ENCODE measurements at places on chromosomes 2 and 18. TPM values are rescaled to one million over a fixed set of nuclear protein-coding genes. Genes with fewer than 3 reads are reported as not detected.

Gene DPP4
- 0.77 TPM for polyA plus RNA-seq

DNA sequence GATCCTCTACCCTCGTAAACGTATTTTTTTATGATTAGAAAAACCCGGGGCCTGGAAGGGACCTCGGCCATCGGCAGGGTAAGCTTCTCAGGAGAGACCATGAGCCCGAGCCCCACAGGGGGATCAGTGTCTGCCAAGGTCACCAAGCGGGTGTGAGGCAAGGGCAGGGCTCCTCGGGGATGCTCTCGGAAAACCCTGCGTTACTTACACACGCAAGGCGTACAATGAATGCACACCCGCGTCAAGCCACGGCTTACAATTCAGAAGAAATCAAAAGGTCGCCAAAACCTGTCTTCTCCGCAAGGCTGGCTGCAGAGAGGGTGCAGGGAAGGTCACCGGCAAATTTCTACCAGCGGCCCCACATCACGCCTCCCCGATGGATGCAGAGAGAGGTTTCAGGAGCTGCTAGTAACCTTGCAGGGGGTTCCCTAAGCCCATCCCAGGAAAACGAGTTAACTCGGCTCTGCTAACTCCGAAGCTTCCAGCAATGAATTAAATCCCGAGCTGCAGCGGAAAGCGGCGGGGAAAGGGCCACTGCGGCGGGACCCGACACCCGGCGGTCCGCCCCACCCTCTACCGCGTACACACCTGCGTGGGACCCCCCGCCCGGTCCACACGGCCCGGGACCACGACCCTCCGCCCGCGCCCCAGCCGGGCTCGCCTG is 638 bp downstream of the ST3GAL5 start:
- peaks cover 50% of the 10 kb centered on the region for H3K4me1 ChIP-seq
- H3K36me3 ChIP-seq = no peaks in the 10 kb centered on the region
- no peaks in the 10 kb centered on the region for H3K27me3 ChIP-seq
- H3K4me3 ChIP-seq = peak overlapping the region; percentile 98

DNA sequence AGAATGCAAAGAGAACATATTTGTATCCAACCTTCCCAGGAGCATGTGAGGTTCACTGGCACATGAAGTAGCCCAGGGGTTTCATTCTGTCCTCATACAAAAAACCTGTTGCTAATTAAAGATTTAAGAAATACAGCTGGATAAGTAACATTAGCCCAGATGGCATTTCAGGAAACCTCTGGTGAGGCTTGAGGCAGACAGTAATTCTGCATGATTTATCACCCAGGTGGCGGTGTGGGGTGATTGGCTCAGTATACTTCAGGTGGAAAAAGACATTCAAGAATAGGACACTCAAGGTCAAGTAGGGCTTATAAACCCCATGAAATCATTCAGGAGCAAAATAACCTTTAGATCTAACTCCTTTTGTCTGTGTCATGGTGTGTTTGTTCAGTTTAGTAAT is 237.4 kb downstream of the RNF144A start:
- no peaks in the 10 kb centered on the region for H3K36me3 ChIP-seq
- no peak overlapping the region for H3K4me3 ChIP-seq
- no peaks in the 10 kb centered on the region for H3K4me1 ChIP-seq
- no peak for DNase-seq

GRCh38 chr2:128425216-128425615 is 106.5 kb upstream of the HS6ST1 start:
- DNase-seq = no peak
- H3K27me3 ChIP-seq = no peaks in the 10 kb centered on the region
- no peak overlapping the region for H3K4me3 ChIP-seq
- no peaks in the 10 kb centered on the region for H3K36me3 ChIP-seq

Gene IL37
- polyA plus RNA-seq = not detected

Gene TSPYL6
- not detected for polyA plus RNA-seq

DNA sequence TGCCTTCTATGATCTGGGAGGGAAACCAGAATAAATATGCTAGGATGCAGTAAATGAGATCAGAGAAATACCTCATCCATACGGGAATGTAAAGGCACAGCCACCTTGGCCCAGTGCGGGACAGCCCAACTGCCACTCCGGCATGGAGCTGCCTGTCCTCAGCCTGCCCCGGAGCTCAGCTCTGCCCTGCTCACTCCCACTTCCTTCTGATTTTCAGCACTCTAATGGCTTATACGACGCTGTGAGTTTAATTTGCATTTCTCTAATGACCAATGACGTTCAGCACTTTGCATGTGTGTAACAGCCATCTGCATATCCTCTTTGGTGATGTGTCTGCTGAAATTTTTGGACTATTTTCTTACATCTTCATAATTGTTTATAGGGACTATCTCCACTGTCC is 172.5 kb upstream of the RAB6C start:
- H3K4me1 ChIP-seq = no peaks in the 10 kb centered on the region
- no peak overlapping the region for H3K4me3 ChIP-seq
- DNase-seq = no peak
- no peak overlapping the region for H3K27ac ChIP-seq
- H3K36me3 ChIP-seq = no peaks in the 10 kb centered on the region

DNA sequence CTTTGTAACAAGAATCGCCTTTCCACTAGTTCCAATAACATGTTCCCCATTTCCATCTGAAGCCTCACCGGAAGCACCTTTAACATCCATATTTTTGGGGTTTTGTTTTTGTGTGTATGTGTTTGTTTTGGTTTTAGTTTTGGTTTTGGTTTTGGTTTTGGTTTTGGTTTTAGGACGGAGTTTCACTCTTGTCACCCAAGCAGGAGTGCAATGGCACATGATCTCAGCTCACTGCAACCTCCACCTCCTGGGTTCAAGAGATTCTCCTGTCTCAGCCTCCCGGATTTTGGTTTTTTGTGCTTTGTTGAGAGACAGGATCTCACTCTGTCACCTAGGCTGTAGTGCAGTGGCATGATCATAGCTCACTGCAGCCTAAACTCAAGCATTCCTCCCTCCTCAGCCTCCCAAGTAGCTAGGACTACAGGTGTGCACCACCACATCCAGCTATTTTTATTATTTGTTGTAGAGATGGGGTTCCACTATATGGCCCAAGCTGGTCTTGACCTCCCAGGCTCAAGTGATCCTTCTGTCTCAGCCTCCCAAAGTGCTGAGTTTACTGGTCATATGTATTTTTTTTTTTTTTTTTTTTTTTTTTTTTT is 36.3 kb downstream of the TGOLN2 start:
- H3K4me3 ChIP-seq = no peak overlapping the region
- H3K36me3 ChIP-seq = no peaks in the 10 kb centered on the region
- no peaks in the 10 kb centered on the region for H3K27me3 ChIP-seq
- DNase-seq = no peak

Gene DIS3L2
- polyA plus RNA-seq = 28.8 TPM

DNA sequence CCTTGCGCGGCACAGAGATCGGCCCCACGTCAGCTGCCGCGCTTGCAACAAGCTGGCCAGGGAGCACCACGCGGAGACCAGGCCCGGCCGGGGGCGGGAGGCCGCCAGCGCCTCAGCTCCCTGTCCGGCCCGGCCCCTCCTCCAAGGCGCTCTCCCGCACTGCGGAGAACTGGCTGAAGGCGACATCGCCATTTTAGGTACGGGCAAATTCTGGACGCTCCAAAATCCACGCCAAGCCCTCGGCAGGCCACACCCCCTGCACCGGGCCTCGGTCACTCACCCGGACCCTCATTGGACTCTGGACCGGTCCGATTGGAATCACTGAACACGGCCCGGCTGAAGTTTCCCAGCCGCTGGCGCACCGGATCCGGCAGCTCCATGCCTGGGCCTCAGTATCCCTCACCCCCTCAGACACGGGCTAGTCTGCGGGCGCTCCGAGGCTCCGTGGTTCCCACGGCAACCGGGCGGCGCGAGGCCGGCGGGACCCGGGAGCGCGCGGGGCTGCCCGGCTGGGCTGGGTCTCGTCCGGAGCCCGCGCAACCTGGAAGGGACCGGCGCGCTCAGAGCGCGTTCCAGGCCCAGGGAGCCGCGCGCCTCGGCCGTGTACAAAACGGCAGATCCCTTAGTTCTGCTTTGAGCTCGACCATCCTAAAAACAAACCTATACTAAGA is at the start of gene TMEM17:
TMEM17 (minus strand) TSS at position 446 of the 671 bp plus-strand sequence; CDS start at position 380, 66 bp downstream.
- H3K4me3 ChIP-seq = peak within 1 kb of the TSS; percentile 93
- H3K27ac ChIP-seq = peak within 1 kb of the TSS; percentile 93
- H3K27me3 ChIP-seq = no peaks in the 10 kb centered on the region
- H3K36me3 ChIP-seq = no peaks in the 10 kb centered on the region
- peak; percentile 95 for DNase-seq
- peaks cover 7% of the 10 kb centered on the region for H3K4me1 ChIP-seq

- no peaks in the 10 kb centered on the region for H3K36me3 ChIP-seq
- H3K27me3 ChIP-seq = no peaks in the 10 kb centered on the region
- no peak overlapping the region for H3K27ac ChIP-seq
- no peak overlapping the region for H3K4me3 ChIP-seq
- peaks cover 7% of the 10 kb centered on the region for H3K4me1 ChIP-seq
- DNase-seq = no peak
These were observed 2.9 kb upstream of the INSIG2 start for GRCh38 chr2:118085173-118086023.

DNA sequence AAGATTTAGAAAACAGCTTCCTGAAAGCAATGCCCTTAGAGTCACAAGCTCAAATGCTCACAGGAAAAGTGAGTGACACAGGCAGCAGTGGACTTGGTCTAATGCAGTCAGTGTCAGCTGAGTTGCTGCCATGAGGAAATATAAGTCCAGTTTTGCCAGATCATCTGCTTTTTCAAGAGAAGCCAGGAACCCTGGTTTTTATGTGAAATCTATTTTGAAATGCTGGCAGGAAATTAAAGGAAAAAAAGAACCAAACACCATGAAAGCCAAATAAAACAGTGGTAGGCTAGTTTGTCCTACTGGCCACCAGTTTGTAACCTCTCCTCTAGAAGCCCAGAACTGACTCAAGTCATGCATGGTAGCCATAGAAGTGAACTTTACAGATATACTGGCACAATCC is 109.2 kb downstream of the THADA start:
- H3K4me1 ChIP-seq = peaks cover 66% of the 10 kb centered on the region
- H3K27me3 ChIP-seq = no peaks in the 10 kb centered on the region
- H3K27ac ChIP-seq = peak overlapping the region; percentile 66

DNA sequence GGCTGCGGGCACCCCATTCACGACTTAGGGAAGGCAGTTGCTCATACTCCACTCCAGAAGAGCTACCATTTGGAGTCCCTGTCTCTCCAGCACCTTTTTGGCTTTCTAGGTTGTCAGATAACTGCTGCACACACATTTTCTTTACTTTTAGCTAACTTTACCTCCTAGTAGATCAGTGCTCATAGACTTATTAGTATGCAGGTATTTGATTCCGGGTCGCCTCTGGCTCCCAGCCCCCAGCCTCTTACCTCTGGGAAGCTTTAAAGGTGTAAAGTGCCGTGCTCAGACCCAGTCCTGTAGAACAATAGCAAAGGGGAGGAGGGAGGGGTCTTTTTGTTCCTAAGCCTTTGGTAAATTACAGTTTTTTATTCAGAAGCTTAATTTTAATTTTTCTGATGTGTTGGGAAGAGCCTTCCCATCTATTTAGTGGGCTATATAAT is 102.9 kb downstream of the SPTBN1 start:
- peak overlapping the region; percentile 92 for H3K4me3 ChIP-seq
- DNase-seq = no peak
- H3K27me3 ChIP-seq = no peaks in the 10 kb centered on the region
- peak overlapping the region; percentile 91 for H3K27ac ChIP-seq
- no peaks in the 10 kb centered on the region for H3K36me3 ChIP-seq
- H3K4me1 ChIP-seq = peaks cover 75% of the 10 kb centered on the region

DNA sequence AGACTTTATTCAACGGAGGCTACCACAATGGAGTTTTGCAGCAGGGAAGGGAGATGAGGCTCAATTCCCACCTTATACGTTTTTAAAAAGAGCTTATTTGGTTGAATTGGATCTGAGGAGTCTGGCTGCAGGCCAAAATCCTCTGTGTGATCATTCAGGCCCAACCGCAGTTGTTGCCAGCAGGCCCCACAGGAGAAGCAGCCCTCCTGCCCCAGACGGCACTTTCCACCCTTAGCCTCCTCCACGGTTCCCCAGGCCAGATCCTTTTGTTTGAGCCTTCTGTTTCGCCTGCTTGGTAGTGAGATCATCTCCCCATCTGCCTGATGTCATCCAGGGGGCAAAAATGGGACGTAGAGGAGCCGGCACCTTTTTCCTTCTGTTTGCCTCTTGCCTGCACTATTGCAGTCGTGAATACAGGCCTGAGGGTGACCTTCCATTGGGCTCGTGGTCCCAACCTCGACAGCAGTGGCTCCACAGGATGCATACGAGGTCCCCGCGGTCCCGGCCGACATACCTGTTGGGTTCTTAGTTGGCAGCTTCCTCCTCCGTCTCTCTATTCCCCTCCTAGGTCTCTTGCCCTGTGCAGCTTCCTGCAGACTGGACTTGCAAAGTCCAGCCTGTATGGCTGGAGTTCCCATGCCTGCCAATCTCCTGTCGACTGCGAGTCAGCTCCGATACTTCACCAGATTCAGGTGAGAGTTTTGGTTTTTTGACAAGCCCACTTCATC is 9.3 kb upstream of the GPR35 start:
- no peaks in the 10 kb centered on the region for H3K36me3 ChIP-seq
- DNase-seq = peak; percentile 7
- no peak overlapping the region for H3K27ac ChIP-seq
- H3K27me3 ChIP-seq = no peaks in the 10 kb centered on the region
- H3K4me1 ChIP-seq = no peaks in the 10 kb centered on the region

Gene NEU2
- polyA plus RNA-seq = not detected

DNA sequence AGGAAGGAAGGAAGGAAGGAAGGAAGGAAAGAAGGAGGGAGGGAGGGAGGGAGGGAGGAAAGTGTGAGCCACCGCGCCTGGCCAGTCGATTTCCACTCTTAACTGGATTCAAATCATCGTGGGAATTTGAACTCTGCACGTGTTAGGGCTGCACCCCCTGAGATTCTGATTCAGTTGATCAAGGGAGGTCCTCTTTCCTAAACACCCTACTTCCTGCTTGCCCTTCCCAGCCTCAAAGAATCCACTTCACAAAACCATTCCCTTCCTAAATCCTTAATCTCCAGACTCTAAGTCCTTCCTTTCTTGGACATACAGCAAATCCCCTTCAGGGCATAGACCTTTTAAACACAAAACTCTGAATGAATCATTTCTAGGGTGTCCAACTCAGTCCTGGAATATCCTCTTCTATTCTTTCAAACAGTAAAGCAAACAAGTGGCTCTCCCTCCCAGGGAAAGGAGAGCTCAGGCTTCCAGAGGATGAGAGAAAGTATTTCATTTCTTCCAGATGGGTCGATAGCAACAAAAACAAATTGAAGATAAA is 68.2 kb upstream of the MBOAT2 start:
- H3K36me3 ChIP-seq = no peaks in the 10 kb centered on the region
- DNase-seq = no peak
- no peaks in the 10 kb centered on the region for H3K4me1 ChIP-seq
- no peaks in the 10 kb centered on the region for H3K27me3 ChIP-seq
- H3K4me3 ChIP-seq = no peak overlapping the region
- H3K27ac ChIP-seq = no peak overlapping the region

Gene TPO
- polyA plus RNA-seq = not detected

Gene C2orf78
- polyA plus RNA-seq = 0.08 TPM

Measured in adrenal gland (tissue), 19 donors.